ENCODE measurements at places on chromosomes 12 and 14.

GRCh38 chr14:81449576-81449975, 49.5 kb upstream of the STON2 start:
- DNase-seq = no peak

GRCh38 chr12:53122961-53123468, 19.7 kb downstream of the SOAT2 start:
- peak; percentile 22 for DNase-seq

GRCh38 chr12:110972866-110973265, 52.5 kb upstream of the MYL2 start:
- no peak for DNase-seq

GRCh38 chr12:88544991-88545980, 35.0 kb downstream of the KITLG start:
- no peak for DNase-seq

- no peak for DNase-seq
Measured at GRCh38 chr12:16325426-16325825, 22.0 kb upstream of the MGST1 start.

DNA sequence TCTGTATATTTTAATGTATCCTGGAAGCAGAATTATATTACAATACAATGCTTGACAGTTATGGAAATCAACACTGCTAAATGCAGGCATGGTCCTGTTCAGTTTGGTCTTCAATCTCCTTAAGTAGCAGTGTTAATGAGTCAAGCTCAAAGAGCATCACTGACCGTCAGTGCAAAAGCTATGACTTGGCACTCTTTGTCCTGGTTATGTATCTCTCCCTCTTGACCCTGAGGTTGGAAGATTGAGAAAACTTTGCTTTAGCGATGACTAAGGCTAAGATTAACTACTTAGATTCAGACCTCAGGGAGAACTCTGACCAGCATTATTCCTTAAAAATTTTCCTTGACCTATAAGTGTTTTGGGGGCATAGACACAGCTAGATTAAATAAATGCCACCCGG, 10.9 kb downstream of the CLEC7A start:
- DNase-seq = no peak

- no peak for DNase-seq
Measured at GRCh38 chr12:51328587-51328986, 4.6 kb upstream of the BIN2 start.

GRCh38 chr14:99077076-99077843, 194.7 kb downstream of the BCL11B start:
- no peak for DNase-seq

DNA sequence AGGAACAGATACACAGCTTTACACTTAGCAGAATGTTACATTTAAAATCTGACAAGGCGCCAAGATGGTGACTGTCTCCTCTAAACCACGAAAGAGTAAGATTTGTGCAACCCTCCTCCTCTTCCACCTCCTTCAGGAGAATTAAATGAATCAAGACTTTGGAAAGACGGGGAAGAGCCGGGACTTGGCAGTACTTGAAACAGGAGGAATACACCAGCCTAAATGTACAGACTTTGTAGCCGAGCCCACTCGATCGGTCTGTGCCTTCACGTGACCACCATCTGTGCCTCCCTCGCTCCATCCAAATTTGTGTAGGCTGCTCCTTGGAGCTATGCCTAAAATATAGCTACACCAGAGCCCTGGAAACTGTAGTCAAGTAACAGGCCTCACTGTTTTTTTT, 38.3 kb downstream of the SSPN start:
- no peak for DNase-seq

DNA sequence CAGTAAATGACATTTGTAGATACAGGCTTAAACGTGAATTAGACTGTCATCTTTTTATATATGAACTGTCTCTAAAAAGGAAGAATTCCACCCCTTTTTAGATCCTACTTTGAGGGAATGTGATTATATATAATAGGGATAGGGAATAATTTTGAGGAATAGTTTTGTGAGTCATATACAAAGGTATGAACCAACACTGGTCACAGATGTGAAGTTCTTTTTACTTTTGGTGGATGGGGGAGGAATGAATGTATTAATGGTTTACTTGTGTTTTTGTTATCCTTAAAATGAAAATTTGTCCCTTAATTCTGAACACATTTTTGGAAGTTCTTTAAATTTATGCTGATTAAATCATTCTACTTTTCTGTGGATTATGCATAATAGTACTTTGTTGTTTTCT, 30.4 kb downstream of the FRS2 start:
- DNase-seq = no peak

GRCh38 chr12:79329933-79330332, 360.8 kb downstream of the PAWR start:
- DNase-seq = no peak

DNA sequence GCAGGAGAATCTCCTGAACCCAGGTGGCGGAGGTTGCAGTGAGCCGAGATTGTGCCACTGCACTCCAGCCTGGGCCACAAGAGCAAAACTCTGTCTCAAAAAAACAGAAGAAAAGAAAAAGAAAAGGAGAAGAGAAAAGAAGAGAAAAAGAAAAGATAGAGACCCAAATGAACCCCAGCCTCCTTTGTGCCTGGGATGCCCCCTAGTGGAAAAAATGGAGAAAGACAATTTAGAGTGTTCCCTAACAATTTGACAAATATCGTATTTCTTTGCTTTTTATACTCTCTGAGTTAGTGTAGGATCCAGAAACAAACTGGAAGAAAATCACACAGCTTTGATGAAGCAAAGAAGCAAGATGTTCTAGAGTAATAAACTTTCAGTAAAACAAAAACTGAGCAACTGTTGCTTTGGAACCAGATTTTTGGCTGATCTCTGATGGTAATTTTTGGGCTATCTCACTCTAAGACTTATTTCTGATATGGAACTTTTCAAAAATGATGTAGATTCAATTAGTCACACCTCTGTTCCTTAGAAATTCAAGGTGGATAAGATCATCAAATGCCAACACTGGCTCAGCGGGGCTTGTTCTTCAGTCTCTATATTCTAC, 18.6 kb upstream of the PRKAB1 start:
- DNase-seq = no peak

DNA sequence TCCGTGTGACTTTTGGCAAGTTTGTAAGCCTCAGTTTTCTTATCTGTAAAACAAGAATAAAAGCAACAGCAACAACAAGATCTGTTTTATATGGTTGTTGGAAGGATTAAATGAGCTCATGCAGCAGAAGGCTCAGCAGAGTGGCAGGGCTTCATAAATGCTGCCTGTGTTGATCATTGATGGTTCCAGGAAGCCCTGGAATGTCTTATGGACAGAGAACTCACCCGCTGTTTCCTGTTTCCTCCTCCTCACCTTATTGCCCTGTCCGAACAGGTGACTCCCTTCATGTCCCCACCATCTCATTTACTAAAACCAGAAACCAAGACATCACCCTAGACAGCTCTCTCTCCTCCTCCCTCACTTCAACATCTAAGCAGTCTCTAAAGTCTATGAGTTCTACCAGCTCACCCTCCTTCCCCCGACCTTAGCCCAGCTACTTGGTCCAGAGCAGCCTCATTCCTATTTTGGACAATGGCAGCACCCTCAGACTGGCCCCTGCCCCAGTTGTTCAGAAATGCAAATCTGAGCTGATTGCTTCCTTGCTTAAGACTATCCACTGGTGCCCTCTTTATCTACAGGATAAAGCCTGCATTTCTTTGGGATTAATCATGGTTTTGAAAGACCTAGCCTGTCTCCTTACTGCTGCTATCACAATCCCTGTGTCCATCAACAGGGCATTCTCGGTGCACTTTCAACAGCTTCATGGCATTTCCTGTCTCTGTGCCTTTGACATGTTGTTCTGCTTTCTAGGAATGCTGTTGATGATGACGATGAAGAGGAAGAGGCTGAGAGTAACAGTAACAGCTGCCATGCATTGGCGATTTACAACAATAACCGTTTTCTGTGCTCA, 21.4 kb upstream of the GSG1 start:
- DNase-seq = no peak

DNA sequence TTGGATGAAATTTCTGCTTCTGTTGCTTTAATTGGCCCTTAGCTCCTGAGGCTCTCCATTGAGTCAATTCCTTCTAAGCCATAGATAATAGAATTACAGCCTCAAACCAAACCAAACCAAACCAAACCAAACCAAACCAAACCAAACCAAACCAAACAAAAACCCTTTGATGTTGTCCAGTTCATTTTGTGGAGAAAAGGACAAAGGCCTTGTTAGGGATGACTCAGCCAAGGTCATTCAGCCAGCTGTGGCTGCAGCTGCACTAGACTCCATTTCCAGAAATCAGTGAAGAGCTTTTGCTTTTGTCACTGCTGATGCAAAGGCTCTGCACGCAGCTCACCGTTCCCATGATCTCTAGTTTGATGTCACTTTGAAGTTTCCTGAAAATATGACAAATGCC, 82.2 kb upstream of the RMST start:
- DNase-seq = peak; percentile 2

DNA sequence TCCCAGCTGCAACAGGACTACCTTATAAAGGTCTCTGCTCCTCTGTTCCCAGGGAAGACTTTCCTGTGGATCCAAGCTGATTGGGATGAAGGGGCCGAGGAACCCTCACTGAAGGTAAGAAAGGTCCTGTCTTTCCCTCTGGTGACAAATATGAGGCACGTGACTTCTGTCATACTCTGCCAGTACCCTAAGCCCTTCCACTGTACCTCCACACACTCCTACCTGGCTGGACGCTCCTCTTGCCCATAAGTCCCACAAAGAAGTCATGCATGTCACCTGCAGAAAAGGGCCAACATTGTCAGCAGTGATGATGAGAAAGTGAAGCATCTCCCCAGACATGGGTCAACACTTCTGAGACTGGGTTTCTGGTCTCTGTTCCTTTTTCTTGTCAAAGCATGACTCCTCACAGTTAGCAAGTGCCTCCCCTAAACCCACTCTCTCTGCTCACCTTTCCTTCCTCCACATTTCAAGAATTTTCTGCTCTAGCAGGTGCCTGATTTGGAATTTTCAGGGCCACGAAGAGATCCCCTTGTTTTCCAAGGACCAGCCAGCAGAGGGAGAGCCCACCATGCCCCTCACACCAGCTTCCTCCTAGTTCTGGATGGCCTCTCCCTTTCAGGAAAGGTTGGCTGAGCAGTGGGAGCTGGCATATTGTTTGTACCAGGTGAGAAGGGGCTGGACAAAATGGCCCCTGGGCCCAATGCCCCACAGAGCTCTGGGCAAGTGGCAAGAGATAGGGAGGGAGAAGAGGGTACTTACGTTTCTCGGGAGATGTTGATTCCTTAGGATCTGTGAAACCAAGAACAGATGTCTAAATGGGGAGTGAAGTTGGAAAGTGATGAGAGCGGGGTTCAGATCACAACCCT, 3.5 kb downstream of the TAC3 start:
- no peak for DNase-seq

GRCh38 chr14:48704639-48705038, 881.5 kb downstream of the RPS29 start:
- no peak for DNase-seq

DNA sequence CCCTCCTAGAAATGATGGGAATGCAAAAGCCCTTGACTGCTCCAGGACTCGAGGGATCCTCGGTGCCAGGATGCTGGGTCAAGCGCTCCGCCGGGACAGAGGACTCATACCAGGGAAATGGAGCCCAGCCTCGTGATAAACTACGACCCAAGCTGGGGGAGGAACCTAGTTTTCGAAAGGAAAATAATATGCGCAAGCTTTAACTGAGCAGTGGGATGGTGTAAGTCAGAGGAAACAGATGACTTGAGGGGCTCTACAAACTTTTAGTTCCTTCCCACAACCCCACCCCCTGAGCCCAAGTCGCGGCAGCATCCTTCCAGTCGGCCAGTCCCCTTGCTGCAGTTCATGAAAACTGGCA, 654 bp upstream of the SUPT16H start:
- DNase-seq = no peak

- no peak for DNase-seq
Measured at GRCh38 chr12:113464852-113465719, 6.6 kb downstream of the LHX5 start.

DNA sequence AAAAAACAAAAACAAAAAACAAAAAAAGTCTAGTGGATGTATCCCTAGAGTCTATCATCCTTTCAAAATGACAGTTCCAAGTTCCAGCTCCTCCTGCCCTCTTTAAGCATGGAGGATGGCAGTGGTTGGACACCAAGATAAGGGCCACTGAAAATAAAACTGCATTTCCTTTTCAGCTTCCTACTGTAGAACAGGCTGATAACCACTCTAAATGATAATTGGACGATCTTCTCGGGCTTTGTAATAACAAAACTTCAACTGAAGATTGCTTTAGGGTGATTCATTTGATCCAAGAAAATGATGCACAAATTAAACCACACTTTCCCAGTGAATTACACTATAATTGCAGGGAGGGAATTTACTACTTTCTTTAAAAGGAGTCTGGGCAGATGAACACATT, 42.2 kb upstream of the CRACR2A start:
- no peak for DNase-seq

GRCh38 chr12:65825507-65826352, 1.4 kb downstream of the HMGA2 start:
- DNase-seq = peak; percentile 48

DNA sequence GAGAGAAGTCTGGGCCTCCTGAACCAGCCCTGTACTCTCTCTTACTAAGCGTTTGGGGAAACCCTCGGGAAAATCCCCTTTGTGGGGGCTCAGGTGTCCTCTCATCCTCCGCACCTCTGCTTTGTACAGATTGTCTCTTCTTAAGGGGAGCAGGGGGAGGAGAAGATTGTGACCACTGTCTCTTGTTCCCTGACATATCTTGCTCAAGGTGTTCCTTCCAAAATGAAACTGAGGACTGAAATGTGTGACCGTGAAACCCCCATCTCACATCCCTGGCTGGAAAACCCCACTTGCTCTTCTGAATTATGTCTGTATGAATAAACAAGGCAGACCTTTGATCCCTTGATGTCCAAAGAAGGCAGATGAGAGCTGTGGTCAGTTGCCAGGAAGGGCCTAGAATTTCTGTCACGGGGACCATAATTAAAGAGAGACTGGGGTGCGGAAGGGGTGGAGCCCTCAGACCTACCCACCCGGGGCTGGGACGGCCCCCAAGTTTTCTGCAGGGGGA, 369.8 kb downstream of the AACS start:
- DNase-seq = no peak

GRCh38 chr12:98437806-98438595, 77.4 kb upstream of the TMPO start:
- no peak for DNase-seq

DNA sequence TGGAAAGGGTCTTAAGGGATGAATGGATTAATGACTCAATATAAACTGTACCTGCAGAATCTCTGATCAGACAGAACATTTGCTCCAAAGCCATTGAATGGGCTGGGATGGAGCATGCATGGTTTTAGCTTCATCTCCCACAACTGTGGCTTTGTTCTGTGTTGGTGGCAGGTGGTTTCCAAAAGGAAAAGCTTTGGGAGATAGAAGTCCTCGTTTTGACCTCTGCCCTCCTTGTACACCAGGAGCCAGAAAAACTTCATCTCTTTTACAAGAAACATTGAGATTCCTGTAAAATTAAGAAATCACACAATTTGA, 39.5 kb downstream of the GPR65 start:
- no peak for DNase-seq

- no peak for DNase-seq
Measured at GRCh38 chr12:4762773-4763172, 42.6 kb downstream of the GALNT8 start.

DNA sequence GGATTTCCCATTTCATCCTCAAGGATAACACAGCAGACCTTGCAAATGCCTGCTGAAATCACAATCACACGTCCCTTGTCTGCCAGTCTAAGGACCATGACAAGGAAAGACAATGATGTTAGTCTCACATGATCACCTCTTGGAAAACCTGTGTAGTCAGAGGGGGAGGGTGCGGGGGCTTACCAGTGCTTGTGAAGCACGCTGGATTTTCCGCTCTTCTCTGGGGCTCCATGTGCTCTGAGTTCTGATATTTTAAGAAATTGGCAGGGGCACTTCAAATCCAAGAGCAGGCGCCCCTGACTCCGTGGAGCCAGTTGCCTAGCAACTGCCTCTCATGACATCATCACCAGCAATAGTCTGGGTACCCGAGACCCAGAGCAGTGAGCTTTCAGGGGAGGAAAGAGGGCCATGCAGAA, 200.9 kb upstream of the C14orf180 start:
- DNase-seq = no peak
